ENCODE measurements at places on chromosomes 4 and X.
A peak's percentile ranks its signal among the peaks of the same experiment; 100 is the strongest.

DNA sequence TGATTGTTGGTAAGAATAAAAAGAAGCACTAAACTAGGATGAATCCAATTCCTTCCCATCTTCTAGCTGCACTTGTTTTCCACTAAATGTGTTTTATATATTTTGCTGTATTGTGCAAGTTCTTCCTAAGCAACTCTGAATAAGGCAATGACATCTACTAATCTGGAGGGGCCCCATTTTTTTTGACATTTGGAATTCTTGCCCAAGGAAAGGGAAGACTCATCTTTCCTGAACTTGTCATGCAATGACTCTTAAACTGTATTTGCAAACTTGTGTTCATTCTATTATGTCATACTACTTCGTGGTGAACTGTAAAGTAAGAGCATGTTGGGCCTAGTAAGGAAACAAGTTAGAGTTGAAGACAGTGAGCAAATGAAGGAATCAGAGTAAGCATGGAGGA is 45.9 kb downstream of the FREM3 start:
- no peak for DNase-seq

DNA sequence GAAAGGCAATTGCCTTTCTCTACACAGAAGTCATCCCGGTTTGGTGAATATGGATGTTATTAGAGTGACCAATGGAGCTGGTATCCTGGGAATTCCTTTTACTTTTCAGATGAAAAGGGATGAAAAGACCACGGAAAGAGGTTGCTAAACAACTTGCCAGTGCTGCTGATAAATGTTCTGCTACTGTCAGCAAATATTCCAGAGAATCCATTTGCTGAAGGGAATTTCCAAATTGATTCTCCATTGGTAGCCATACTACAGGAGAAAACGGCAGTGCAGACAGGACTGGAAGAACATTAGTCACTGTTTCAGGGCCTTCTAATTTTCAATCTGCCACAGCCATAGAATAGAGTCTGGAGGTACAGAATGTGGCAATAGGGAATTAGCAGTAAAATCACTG is 451.5 kb downstream of the PCDH11X start:
- DNase-seq = no peak

DNA sequence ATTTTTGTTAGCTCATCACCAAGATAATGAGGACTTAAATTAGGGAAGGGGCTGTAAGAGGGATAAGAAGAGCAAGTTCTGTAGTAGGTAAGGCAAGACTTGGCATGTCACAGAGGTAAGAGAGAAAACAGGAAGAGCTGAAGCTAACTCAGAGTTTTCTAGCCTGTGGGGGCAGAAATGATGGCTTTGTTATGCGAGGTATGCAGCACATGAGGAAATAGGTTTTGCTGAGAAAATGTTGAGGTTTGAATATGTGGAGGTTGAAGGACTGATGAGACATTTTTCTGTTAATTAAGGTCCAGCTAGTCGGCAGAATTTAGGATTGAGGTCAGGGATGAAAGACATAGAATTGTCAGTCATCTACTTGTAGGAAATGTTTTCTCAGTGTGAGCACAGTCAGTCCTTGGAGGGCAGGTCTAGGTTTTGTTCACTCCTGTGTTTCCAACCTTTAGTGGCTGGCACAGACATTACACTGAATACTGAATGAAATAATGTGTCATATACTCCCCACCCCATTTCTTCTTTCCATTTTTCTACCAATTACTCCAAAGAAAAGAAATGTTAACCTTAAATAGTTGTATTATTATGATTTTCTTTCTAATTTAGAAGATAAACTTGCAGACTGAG is 154.0 kb upstream of the AADAT start:
- DNase-seq = no peak

DNA sequence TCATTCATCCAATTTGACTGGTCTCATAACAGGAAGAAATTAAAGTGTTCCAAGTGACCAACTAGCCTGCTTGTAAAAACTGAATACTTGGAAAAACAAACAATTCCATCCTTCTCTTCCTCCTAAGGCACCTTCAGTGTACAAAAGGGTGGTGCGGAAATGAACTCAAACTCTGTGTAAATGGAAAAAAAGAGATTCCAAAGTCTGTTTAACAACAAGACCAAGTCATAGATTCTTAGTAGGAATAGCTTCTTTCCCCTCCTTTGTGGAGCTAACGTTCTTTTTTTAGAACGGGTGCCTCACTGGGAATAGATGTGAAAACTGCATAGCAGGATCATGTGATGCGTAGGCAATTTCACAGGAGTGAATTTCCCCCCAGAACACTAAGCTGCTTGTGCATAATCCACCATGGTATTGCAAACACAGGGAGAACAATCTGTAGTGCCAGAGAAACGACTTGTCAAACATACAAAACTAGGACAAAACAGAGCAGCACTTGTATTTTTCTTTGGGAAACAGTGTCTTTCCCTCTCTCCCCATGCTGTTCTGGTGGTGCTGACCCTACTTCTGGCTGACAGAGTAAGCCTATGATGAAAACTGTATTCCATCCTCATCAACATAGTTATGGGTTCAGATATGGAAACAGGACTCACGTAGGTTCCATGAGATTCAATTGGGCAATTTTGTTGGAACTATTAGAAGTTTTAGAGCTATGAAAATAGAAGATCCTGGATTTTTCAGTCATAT is 13.2 kb upstream of the SOD3 start:
- no peak for DNase-seq

DNA sequence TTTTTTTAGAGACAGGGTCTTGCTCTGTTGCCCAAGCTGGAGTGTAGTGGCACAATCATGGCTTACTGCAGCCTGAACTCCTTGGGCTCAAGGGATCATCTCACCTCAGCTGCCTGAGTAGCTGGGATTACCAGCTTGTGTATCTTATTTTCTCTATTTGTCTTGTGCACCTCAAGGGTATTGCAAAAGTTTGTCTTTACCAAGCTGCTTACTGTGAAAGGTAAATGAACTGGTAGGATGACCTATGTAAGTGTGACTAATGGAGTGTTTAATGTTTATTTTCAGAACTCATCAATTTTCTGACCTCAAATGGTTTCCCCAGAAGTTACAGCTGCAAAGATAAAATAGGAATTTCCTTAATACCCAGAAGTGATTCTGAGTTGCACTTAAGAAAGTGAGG is 5.3 kb upstream of the FGA start:
- DNase-seq = no peak

DNA sequence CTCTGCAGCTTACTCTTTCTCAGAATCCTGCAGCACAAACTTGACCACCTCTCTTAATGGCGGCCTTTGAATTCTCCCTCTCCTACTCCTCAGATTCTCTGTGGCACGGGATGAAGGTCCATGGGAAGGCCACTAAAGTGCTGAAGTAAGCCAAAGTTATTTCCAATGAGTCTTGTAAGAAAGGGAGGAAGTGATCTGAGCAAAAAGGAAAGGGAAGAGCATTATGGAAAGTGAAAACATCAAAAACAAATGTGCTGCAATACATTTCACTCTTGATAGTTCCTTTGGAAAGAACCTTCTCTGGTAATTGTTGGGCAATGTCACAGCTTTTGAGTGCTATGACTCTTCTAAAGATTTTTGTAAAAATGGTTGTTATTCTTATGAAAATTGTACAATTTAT is 54.3 kb upstream of the CAMK2D start:
- DNase-seq = no peak

DNA sequence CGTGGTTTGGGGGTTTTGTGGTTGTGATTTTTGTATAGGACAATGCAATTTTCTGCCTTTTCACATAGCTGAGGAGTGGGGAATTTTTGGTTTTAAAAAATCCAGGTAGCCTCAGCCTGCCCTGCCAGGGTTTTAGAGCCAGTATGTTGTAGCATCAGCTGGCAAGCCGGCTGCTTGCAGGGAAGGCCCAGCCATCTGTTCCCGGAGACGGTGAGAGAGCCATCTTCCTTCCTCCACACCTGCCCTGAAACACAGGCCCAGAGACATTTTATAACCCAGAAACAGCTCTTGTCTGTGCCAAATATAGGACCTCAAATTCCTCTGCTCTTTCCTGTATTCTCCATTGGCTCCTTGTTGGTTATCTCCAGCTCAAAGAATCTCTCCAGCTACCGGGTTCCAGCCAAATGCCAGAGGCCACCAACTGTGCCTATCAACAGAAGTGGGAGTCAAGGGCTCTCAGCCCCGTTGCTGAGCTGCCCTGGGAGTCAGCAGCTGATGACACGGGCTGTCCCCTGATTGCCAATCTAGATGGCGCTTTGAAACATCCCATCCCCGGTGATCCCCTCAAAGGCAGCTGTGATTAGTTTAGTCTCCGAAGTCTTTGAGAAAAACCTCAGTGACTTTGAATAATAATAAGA is 595.2 kb downstream of the MID1IP1 start:
- DNase-seq = no peak

DNA sequence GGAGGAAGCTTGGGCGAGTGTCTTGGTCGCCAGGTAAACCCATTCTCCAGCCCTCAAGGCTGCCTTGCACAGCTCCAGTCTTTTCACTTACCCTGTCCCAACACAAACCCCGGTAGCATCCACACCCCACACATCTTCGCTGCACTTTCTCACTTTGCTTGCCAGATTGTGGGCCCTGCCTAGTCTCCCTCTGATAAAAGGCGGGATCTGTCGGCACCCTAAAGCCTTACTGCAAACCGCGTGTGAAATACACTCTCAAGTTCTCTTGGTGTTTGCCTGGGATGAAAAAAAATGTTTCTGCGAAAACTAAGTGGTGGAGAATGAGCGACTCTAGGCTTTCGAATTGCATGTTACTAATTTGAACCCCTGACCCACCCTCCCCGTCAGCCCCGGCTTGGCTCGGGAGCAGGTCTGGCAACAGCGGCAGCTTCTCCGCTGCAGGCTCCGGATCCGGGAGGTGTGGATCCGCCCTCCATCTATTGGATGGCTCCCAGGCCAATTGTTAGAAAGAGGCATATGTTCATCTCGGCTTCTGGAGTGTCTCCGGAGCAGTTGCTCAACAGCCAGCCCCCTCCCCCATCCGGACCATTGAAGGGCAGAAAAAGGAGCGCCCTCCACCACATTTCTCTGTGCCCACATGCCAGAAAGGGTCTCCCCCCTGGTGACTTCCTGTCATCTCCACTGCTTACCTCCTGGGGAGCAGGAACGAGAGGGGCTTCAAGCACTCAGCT is 3.0 kb upstream of the CITED1 start:
- DNase-seq = no peak

DNA sequence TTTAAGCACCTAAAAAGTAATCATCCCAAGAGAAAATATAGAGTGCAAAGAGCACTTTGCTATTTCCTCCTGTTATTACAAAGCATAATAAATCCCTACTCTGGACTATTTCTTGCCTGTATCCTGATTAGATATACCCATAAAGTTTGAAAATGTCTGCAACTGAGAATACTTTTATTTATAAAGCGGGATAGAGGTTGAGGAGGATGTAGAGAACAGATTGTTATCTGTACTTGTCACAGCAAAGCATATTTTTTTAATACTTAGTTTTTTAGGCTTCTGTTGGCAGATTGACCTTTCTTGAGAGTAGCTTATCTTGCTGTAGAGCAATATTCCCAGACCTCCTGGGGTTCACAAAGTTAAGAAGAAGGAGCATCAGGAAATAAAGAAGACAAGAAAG is 396.1 kb downstream of the KCNIP4 start:
- DNase-seq = no peak

DNA sequence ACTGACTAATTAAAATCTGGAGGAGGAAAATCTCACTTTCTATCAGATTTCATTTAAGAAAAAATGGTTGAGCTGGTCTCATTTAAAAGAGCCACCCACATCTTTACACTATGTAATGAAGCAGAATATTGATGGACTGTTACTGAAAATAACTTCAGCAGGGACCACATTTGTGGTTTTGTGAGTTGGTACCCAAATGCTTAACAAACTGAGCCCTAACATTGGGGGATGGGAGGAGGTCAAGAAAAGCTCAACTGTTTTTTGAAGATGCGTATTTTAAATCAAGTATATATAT is 30.1 kb downstream of the HOPX start:
- no peak for DNase-seq

GRCh38 chr4:158201876-158202275 is 8.4 kb upstream of the TMEM144 start:
- no peak for DNase-seq

- no peak for DNase-seq
Observed at GRCh38 chrX:44482575-44482974, 60.1 kb downstream of the FUNDC1 start.

- DNase-seq = peak; percentile 94
Observed at GRCh38 chr4:112085156-112086035, 59.9 kb upstream of the FAM241A start.

GRCh38 chr4:22063613-22064012 is 115.0 kb upstream of the KCNIP4 start:
- no peak for DNase-seq

Measured in AML-193 (cell line).